ENCODE measurements at places on chromosomes 16 and 17.

GRCh38 chr17:74515941-74516340 is 15.3 kb downstream of the CD300LB start:
- no peak for DNase-seq

- peak; percentile 94 for DNase-seq
These were observed 90.6 kb upstream of the CIBAR2 start for GRCh38 chr16:85202631-85203461.

DNA sequence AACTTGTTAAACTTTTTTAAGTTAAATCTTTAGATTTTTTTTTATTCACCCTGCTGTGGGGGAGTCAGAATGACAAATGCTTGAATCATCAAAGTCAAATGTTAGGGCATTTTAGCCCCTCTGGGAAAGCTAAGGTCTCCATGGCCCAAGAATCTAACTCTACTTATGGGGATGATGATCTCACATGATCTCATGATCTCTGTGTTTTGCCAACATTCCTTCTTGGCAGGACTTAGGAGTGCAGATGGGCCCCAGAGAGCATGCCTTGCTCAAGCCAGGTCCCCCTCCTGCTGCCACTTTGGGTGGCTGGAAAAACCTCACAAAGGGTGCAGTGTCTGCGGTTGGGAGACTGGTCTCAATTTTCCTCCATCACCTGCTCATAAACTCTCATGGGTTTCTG is 108.6 kb downstream of the PRKCB start:
- DNase-seq: no peak

DNA sequence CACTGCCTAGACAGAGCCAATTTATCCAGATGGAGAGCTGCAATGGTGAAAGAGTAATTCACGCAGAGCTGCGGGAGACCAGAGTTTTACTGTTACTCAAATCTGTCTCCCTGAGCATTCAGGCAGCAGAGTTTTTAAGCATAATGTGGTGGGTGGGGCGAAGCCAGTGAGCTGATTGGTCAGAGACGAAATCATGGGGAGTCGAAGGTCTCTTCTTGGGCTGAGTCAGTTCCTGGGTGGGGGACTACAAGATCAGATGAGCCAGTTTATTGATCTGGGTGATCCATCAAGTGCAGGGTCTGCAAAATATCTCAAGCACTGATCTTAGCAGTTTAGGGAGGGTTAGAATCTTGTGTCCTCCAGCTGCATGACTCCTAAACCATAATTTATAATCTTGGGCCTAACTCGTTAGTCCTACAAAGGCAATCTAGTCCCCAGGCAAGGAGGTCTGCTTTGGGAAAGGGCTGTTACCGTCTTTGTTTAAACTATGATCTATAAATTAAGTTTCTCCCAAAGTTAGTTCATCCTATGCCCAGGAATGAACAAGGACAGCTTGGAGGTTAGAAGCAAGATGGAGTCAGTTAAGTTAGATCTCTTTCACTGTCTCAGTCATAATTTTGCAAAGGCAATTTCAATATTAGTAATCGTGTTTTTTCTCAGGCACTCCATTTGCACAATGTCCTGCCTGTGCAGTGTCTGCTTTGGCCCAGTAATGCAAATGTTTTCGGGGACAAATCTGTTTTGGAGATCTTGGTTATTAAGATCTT is 27.0 kb downstream of the PIGL start:
- no peak for DNase-seq

GRCh38 chr17:16013943-16014407 is 14.4 kb downstream of the TTC19 start:
- no peak for DNase-seq

DNA sequence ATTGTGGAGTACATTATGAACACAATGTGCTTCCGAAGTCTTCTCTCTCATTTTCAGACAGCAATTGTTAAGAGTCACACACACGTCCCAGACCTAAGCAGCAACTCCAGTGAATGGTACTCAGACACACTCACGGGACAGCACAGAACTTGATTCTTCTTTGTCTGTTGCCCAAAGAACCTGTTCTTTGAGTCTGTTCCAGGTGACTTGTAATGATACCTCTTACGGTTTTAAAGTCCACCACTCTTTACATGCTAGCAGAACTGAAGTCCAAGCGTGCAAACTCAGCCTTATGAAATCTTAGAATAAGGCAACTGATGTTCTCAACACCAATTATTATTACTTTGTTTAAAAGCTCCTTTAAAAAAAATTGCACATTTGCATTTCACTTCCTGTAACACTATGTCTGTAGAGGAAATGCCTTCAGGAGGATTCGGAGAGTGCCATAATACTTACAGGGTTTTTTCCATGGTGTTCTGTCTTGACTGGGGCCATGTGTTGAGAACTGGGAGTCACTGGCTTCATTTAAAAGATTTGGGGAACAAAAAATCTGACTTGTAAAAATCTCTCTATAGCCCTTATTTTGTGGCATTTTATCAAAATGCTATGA is 48.1 kb downstream of the MARF1 start:
- no peak for DNase-seq

- DNase-seq: no peak
These were observed 16.0 kb upstream of the LRRC75A start for GRCh38 chr17:16507918-16508533.

- DNase-seq: no peak
These were observed 273.4 kb upstream of the TNRC6C start for GRCh38 chr17:77684803-77685798.

DNA sequence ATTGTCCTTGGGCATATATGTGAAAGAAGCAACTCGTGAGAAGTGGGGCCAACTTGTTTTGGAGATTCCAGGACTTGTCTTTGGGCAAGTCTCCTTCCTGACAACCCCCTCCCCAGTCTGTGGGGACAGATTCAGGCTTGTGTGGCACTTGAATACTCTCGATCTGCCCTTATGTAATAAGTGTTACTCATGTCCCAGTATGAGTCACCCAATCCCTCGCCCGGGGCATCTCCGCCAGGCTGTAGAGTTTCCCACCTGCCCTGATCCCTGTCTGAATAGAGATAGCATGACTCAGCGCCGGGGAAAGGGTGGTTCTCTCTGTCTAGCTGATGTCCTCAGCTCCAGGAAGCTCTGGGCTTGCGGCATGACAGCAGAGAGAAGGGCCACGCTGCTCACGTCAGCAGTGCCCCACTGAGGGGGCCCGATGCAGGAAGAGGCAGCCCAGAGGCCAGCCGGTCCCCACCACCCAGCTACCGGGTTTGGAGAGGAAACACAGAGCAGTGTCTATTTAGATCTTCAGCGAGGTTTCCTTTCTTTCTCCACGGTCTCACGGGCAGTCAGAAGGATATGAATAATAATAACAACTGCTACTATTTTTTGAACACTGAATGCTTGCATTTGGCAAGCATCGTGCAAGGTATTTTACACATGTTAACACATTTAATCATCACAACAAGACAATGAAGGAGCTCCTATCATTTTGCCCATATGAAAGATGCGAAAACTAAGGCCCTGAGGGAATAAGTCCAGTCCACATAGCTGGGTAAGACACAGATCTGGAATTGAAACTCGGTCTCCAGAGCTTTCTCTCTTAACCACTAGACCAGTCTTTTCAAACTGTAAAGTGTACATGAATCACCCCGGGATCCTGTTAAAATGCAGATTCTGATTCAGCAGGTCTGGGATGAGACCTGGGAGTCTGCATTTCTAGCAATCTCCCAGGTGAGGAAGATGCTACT is 426.7 kb upstream of the MAF start:
- DNase-seq: peak; percentile 88

- DNase-seq: no peak
These were observed 15.8 kb downstream of the CYTH1 start for GRCh38 chr17:78766225-78766624.

- DNase-seq: no peak
These were observed 3.6 kb downstream of the LRRC59 start for GRCh38 chr17:50393700-50394099.

DNA sequence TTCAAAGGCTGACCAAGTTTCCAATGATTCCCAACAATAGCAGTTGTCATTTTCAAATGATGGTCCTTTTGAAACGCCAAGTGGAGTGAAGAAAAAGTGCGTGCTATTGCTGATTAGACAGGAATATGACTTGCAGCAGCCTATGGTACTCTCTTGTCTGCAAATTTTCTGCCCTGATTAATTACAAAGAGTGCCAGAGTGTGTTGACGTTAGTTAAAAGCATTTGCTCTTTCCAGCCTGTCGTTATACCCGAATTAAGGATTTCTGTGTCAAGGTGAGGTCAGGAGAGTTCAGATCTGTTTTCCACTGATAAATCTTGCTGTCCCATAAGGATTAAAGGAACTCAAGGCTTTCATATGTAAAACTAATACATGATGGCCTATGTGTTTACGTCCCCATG is 75.0 kb upstream of the ADAMTS18 start:
- no peak for DNase-seq

- DNase-seq: no peak
These were observed 26.1 kb upstream of the KDM8 start for GRCh38 chr16:27177031-27177774.

DNA sequence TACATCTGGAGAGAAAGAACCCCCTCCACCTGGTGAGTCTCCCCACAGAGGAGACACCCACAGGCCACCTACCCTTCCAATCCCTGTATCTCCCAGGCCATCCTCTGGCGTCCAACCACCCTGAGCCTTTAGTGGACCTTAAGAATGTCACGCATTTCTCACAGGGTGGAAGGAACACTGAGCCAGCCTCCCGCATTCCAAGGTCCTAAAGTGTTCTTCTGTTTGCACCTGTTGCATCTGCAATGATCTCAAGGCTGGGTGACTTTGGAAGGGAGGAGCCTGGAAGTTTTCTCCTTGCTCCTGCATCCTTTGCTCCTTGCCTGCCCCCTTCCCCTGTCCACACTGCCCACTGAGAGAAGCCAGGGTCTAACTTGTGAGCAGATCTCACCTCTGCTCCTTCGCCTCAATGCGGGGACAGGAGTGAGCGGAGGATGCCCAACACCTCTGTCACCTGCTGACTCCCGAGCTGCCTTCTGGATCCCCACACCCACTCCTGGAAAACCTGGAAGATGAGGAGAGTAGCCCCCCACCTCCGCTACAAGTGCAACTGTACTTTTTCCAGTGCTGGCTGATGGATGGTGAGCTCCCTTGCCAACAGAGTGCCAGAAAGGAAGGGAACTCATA is 3.7 kb downstream of the CHST5 start:
- peak; percentile 67 for DNase-seq

- DNase-seq: no peak
These were observed 25.5 kb downstream of the DNAH3 start for GRCh38 chr16:21125191-21125590.

- no peak for DNase-seq
These were observed 228.8 kb downstream of the C16orf78 start for GRCh38 chr16:49602201-49602975.

DNA sequence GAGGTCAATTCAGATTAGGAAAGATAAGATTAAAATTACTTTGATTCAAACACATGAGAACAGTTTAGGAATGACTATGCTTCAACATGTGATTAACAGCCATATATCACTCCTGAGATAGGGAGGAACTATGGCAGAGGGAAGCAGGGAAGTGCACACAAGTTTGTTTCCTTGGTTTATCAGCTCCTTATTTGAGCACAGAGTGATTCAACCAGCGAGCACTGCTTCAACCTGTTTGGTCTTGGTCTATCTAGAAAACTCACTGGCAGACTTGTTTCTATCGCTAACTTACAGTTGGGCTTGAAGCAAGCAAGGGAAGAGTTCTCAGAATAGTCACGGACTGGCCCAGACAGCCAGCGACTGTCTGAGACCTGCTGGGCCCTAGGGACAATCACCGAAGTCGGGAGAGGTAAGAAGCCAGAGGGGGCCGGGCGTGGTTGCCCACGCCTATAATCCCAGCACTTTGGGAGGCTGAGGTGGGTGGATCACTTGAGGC is 23.5 kb downstream of the TUBG1 start:
- peak; percentile 53 for DNase-seq

GRCh38 chr17:13030459-13031300 is 12.9 kb upstream of the ELAC2 start:
- DNase-seq: no peak

- DNase-seq: no peak
These were observed 14.0 kb upstream of the ALDOA start for GRCh38 chr16:30051518-30051917.

DNA sequence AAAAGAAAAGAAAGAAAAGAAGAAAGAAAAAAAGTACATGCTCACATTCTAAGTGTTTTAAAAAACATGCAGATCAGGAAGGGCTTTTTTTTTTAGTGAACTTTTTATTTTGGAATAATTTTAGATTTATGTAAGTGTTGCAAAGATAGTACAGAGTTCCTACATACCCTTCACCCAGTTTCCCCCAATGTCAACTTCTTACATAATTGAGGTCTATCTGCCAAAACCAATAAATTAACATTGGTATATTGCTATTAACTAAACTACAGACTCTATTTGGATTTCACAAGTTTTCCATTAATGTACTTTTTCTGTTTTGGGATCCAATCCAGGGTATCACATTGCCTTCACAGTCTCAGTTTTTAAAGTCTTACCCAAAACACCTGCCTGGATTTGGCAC is 81.7 kb downstream of the SKAP1 start:
- no peak for DNase-seq

GRCh38 chr16:74896389-74897370 is 88.2 kb downstream of the WDR59 start:
- no peak for DNase-seq

- no peak for DNase-seq
These were observed 52.0 kb upstream of the AMZ2 start for GRCh38 chr17:68195667-68196393.

- no peak for DNase-seq
These were observed 3.7 kb upstream of the CBX8 start for GRCh38 chr17:79800325-79801155.

Data from posterior vena cava (tissue), 2 donors.